T-helper 17 cell (primary cell): ENCODE measurements at places on chromosomes 2 and 18.

GRCh38 chr2:88027697-88028389 lies 11.5 kb upstream of the RNU2-63P start:
- H3K4me1 ChIP-seq, result peaks cover 4% of the 10 kb centered on the region
- no peak overlapping the region for H3K4me3 ChIP-seq
- no peak overlapping the region for H3K27ac ChIP-seq
- no peaks in the 10 kb centered on the region for H3K27me3 ChIP-seq
- DNase-seq, result no peak

- H3K36me3 ChIP-seq, result peaks cover 8% of the 10 kb centered on the region
- H3K27me3 ChIP-seq, result peaks cover 83% of the 10 kb centered on the region
- no peak overlapping the region for H3K27ac ChIP-seq
- peak overlapping the region; percentile 77 for H3K4me3 ChIP-seq
These were observed 6.7 kb upstream of the SALL3 start for GRCh38 chr18:78972930-78973331.

- H3K4me1 ChIP-seq, result peaks cover 42% of the 10 kb centered on the region
- no peaks in the 10 kb centered on the region for H3K27me3 ChIP-seq
- H3K4me3 ChIP-seq, result no peak overlapping the region
These were observed 40.1 kb downstream of the ZFP36L2 start for GRCh38 chr2:43186321-43186678.

DNA sequence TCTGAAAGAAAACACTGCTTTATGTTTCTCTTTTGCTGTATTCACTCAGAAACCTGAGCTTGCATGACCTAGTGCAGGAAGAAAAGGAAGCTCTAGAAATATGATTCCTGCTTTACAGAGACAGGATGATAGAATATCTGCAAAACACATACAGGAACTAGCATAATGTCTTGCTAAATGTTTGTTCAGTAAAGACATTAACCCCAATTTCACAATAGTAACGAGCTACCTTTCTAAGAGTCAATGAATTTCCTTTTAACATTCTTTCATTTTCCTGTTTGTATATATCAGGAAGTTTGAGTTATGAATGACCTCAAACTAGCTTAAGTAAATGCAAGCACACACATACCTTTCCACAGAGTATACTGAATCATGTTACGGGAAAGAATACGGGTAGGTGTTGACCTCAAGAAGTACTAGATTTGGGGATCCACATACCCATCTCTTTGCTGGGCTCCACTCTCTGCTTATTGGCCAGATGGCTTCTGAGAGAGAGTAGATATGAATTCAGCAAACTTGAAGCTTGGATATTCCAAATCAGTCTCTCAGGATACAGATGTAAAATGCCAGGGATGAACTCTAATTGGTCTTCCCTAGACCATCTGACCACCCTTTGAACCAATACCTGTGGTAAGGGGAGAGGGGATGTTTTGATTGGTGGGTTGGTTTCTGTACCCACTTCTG lies 18.2 kb upstream of the ACSL3 start:
- H3K27me3 ChIP-seq, result peaks cover 48% of the 10 kb centered on the region
- no peak overlapping the region for H3K27ac ChIP-seq
- peaks cover 3% of the 10 kb centered on the region for H3K4me1 ChIP-seq
- no peak overlapping the region for H3K4me3 ChIP-seq
- H3K36me3 ChIP-seq, result peaks cover 5% of the 10 kb centered on the region
- no peak for DNase-seq

DNA sequence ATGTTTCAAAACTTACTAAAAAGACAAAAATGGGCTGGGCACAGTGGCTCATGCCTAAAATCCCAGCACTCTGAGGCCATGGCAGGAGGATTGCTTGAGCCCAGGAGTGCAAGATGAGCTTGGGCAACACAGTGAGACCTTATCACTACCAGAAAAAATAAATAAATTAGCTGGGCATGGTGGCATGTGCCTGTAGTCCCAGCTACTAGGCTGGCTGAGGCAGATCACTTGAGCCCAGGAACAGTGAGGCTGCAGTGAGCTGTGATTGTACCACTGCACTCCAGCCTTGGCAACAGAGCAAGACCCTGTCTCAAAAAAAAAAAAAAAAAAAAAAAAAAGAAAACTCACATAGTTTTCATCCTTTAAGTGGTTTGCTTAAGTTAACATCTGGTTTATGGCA lies 6.4 kb downstream of the TSPYL6 start:
- no peaks in the 10 kb centered on the region for H3K4me1 ChIP-seq
- peaks cover 2% of the 10 kb centered on the region for H3K36me3 ChIP-seq
- no peak for DNase-seq
- no peak overlapping the region for H3K27ac ChIP-seq
- H3K27me3 ChIP-seq, result no peaks in the 10 kb centered on the region

DNA sequence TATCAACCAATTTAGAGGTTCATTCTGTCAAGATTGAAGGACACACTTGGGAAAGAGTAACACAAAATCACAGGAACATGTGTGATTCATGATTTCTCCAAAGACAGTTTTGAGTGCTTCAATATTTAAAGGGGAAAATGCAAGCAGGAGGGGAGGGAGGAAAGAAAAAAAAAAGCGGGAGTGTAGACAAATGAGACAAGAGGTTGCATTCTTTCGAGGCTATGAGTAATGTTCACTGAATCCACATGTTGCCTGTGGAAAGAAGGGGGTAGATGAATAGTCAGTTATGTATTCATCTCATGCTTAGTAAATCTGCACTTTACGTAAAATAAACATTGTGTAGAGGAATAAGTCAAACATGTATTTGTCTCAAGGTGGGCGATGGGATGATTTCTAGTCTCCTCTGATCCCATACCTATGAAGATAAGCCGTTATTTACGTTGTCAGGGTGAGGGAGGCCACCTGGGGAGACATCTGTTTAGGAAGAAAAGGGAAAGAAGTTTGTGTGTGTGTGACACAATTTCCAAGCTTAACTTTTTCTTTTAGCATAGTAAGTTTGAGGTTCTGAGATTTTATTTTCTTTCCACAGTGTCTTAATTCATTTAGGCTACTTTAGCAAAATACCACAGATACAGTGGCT lies 211.0 kb upstream of the ZC3H15 start:
- no peak overlapping the region for H3K4me3 ChIP-seq
- no peak overlapping the region for H3K27ac ChIP-seq
- no peaks in the 10 kb centered on the region for H3K4me1 ChIP-seq
- H3K36me3 ChIP-seq, result no peaks in the 10 kb centered on the region

DNA sequence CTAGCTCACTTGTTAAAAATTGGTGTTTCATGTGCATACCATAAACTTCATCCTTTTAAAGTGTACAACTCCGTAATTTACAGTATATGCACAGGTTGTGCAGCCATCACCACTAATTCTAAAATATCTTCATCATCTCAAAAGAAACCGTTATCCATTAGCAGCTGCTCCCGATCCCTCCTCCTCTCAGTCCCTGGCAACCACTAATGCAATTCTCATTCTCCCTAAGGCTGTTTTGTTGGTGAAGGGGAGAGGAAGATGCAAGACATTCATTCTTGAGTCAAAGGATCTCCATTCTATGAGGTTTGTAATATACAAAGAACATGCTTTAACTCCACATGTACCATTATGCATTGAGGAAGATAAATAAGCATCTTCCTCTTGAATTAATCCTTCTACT lies 48.6 kb downstream of the RNU4ATAC start:
- H3K27ac ChIP-seq, result peak overlapping the region; percentile 63
- H3K4me1 ChIP-seq, result peaks cover 33% of the 10 kb centered on the region
- no peaks in the 10 kb centered on the region for H3K27me3 ChIP-seq
- no peak overlapping the region for H3K4me3 ChIP-seq

DNA sequence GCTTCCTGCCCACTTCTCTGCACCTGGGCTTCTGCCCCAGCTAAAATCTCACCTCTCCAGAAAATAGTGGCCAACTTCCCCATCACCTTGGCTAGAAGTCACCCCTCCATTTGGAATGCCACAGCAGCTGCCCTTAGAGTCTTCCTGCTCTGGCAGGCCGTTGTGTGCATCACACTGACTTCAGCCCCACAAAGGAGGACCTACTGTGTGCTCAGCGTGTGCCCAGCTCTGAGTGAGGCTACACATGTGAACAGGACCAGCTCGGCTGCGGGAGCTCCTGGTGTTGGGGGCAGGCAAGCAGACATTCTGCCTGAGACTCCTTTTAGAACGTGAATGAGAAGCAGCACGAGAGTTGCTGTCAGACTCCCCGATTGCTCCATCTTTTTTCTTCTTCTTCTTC lies 78.7 kb downstream of the AGAP1 start:
- H3K36me3 ChIP-seq, result no peaks in the 10 kb centered on the region
- H3K4me3 ChIP-seq, result no peak overlapping the region
- no peaks in the 10 kb centered on the region for H3K4me1 ChIP-seq
- peaks cover 49% of the 10 kb centered on the region for H3K27me3 ChIP-seq
- H3K27ac ChIP-seq, result no peak overlapping the region
